ENCODE measurements at places on chromosomes 7 and 10. TPM values are rescaled to one million over a fixed set of nuclear protein-coding genes. Genes with fewer than 3 reads are reported as not detected.

The LIPK gene
- not detected for total RNA-seq

The PALD1 gene
- 1.6 TPM for total RNA-seq

The FMC1 gene
- total RNA-seq, result 48.3 TPM

The CYP3A7 gene
- total RNA-seq, result not detected

The LRRC17 gene
- not detected for total RNA-seq

The INHBA gene
- 14.4 TPM for total RNA-seq

The GPER1 gene
- 2.5 TPM for total RNA-seq

The SH2D4B gene
- total RNA-seq, result not detected

The PPP1R3A gene
- total RNA-seq, result not detected

The CNPY1 gene
- total RNA-seq, result not detected

The SUV39H2 gene
- total RNA-seq, result 18.9 TPM

The TLX1 gene
- not detected for total RNA-seq

- DNase-seq, result no peak
Measured at GRCh38 chr7:132102942-132103341, 473.3 kb downstream of the PLXNA4 start.

GRCh38 chr10:65723525-65723924 is 1202.3 kb upstream of the LRRTM3 start:
- no peak for DNase-seq

DNA sequence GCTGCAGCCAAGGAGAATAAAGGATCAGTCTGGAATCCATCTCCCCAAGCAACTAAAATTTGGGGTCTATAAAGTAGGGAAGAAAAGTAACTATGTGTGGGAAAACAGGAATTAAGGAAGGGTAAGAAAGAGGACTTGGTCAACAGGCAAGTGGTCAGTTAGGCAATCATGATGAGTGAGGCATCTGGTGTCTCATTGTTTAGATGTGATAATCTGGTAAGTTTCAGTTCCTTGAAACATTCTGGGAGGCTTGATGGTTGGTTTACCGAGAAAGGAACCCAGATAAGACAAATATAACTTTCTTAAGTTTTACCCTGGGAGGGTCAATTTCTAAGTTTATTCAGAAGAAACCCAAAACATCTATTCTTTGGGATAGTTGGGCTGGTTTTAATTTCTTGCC is 22.3 kb downstream of the HYAL4 start:
- no peak for DNase-seq

GRCh38 chr7:24496036-24496435 is 77.2 kb upstream of the PALS2 start:
- DNase-seq, result no peak

- DNase-seq, result no peak
Measured at GRCh38 chr7:85006754-85007153, 180.1 kb downstream of the SEMA3D start.

GRCh38 chr7:47367369-47367768 is 214.5 kb downstream of the TNS3 start:
- no peak for DNase-seq

GRCh38 chr10:91154842-91155241 is 65.6 kb upstream of the PCGF5 start:
- no peak for DNase-seq

DNA sequence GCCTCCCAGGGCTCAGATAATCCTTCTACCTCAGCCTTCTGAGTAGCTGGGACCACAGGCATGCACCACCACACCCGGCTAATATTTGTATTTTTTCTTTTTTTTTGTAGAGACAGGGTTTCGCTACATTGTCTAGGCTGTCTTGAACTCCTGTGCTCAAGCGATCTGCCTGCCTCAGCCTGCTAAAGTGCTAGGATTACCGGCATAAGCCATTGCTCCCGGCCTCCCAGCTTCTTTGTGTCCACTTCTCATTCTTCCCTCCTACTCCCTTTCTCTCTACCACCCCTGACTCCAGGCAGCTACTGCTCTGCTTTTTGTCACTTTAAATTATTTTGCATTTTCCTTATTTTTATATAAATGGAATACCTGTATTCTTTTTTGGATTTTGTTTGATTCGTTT is 83.4 kb downstream of the PALS2 start:
- DNase-seq, result no peak

- DNase-seq, result no peak
Measured at GRCh38 chr10:50480054-50481007, 143.4 kb downstream of the SGMS1 start.

DNA sequence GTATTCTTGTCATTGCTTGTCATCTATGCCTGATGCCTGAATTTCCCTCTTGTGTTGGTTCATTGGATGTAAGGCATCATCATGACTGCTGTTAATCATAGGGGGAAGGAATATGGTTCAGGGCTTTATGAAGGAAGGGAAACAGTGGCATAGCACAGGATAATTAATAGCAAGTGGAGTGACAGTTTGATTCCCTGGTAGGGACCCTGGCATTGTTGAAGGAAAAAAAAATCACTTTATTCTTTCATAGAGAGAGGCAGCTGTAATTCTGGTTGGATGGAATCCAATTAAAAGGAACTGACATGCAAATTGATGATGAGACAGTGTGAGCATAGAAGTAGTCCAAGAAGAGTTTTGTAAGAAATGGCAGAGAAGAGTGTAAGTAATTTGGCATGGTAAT is 121.4 kb downstream of the AUTS2 start:
- DNase-seq, result no peak

- peak; percentile 61 for DNase-seq
Measured at GRCh38 chr7:49174396-49174795, 250.0 kb downstream of the CDC14C start.

- no peak for DNase-seq
Measured at GRCh38 chr7:150926066-150926465, 52.1 kb downstream of the KCNH2 start.

GRCh38 chr7:29647020-29647654 is 83.5 kb downstream of the PRR15 start:
- no peak for DNase-seq

- DNase-seq, result peak; percentile 86
Measured at GRCh38 chr10:78974617-78975317, 94.0 kb upstream of the ZMIZ1 start.

- DNase-seq, result no peak
Measured at GRCh38 chr7:143299840-143300239, 11.7 kb downstream of the CASP2 start.

- DNase-seq, result peak; percentile 58
Measured at GRCh38 chr7:5525271-5526099, 101.9 kb upstream of the TNRC18 start.

DNA sequence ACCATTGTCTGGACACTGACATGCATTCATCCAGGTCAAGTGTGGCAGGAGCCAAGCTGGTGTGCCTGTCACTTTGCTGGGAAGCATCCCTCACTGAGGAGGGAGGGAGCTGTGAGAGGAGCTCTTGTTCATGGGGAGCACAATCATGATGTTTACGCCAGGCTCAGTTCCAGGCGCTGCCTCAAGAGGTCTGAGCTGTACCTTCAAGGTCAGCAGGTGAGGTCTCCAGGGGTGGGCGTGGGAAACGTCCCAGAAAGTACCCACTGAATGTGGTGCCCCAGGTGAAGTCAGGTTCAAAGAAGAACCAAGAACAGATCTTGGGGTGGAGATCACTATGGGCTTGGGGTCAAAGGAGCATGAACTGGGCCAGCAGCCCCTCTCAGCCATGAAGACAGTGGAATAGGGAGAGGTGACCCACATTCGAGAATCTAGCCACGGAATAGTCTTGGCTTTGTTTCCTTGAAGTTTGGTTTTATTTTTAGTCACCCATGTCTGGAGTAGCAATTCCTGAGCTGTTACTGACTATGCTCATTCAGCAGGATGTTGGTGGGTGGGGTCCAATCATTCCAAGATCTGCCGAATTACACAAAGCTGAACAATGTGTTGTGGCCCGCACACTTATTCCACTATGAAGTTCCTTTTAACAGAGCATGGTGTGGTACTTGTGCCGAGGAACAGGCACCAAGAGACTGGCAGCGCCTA is 29.3 kb downstream of the NPS start:
- DNase-seq, result no peak

DNA sequence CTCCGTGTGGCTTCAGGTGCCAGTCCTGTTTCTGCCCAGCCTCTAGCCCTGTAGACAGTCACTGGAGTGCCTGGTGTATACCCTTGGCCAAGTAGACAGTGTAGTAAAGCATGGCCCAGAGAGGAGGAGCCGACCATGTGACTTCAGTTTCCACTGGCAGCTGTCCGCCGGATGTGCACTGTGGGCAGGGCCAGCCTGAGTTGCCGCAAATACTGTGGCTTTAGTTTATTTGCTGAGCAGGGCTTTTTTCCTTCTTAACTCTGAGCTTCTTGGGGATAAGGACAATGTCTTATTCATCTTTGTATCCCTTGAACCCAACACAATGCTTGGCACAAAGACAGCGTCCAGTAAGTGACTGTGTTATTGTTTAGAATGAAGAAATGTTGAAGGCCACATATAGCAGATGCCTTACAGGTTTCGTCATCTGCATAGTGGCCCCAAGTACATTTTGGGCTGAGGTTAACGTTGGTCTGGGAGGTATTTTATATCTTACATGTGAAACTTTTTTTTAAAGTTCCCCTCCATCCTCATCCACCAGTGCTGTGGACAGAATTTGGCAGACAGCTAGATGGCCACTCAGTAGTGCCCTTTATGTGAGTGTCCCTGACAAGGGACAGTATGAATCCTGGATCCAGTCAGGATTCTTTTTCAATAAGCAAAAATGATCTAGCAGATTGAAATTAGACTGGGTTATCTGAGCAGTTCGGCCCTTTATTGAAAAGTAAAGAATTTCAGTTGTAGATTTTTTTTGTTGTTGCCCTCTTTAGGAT is 40.6 kb downstream of the CYP17A1 start:
- no peak for DNase-seq

- no peak for DNase-seq
Measured at GRCh38 chr10:75048669-75049098, 62.8 kb upstream of the SAMD8 start.

DNA sequence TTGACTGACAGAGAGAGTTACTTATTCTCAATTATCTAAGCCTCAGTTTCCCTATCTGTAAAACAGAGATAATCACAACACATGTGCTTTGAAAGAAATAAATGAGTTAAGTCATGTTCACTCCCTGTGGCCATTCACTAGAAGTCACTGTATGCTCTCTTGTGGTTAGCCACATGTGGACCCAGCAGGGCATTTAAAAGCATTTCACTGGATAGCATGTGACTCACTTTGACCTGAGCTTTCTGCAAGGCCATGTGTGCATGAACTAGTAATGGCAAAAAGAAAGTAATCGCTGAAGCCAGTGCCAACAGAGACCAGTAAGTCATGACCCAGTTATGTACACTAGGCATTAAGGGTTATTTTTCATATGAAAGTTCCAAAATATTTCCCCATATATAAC is 557.0 kb upstream of the IGFBP3 start:
- DNase-seq, result peak; percentile 31

- peak; percentile 13 for DNase-seq
Measured at GRCh38 chr10:45602082-45602730, 70.4 kb downstream of the ZFAND4 start.

GRCh38 chr10:71213127-71213621 is 804 bp downstream of the UNC5B start:
- peak; percentile 22 for DNase-seq

GRCh38 chr7:27606270-27607209 is 56.1 kb downstream of the HIBADH start:
- DNase-seq, result peak; percentile 84

DNA sequence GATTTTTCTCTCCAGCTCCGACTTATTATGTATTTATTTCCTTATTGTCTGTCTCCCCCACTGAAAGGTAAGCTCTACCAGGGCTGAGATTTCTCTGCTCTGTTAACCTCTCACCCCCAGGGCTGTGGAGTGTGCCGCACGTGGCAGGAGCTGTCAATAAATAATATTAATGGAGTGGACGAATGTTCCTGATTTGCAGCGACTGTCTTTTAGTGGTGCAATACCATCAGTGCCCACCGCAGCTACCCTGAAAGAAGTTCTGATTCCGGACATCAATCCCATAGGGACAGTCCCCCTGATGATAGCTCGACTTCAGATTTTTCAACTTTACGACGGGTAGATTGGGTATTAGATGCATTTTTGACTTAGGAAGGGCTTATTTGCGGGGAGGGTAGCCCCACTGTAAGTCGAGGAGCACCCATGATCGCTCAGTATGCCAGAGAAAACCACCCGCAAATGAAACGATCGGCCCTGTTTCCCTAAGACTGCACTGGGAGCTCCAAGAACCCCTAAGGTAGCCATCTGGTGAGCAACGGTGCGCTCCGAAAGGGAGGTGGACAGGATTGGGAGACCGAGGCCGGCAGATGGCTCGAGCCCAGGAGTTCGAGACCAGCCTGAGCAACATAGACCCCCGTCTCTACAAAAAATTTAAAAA is 986 bp upstream of the PPP2R2D start:
- no peak for DNase-seq

DNA sequence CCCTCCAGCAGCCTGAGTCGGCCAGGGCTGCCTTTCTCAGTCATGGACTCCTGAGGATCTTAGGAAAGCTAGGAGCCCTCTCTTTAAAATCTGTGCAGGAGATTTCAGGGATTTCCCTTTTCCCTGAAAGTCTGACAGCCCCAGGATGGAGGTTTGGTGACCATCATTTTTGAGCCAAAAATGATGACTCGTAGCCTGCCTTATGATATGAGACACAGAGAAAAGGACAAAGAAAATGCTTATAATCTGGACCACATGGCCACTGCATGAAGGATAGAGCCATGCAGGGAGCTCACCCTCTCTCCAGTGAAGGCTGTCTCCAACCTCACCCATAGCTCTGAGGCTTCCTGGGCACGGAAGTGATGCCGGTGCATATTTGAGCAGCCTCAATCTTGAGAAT is 106.6 kb upstream of the CHST15 start:
- DNase-seq, result no peak

- DNase-seq, result no peak
Measured at GRCh38 chr10:60566096-60566495, 176.4 kb upstream of the ANK3 start.

DNA sequence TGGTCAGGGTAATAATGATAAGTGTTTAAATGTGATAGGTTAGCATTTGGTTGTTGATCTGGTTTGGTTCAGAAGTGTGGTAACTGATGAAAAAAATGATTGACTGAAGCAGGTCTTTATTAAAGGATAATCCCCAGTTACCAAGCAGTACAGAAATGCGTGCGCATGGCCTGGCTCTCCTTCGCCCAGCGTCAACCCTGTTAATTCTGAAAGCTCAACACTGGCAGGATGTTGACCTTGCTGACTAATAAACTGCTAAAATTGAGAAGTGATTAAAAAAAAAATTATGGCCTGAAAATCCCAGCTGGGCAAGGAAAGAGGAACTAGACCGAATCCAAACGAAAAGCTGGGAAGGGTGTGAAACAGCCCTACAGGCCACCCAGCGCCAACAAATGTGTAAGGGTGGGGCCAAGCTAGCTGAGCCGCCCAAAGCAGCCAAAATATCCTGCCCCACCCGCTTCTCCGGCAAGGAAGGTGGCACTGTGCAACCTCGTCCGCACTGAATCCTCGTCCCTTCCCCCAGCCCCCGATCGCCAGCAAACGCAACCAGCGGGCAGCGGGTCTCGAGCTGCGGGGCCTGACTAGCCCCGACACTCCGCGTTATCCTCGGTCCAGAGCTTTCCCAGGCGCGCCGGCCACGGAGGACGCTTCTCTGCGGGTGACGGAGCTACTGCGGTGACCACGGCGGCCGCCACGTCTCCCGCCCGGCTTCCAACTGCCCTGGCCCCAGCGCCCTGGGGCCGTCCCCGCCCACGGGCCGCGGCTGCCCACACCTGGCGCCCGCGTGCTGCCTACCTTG is 561 bp downstream of the SHTN1 start:
- DNase-seq, result peak; percentile 79

Measured in Caki2 (cell line).